Amygdala (tissue), 56 donors: ENCODE measurements at places on chromosomes 6 and 20.
A peak's percentile ranks its signal among the peaks of the same experiment; 100 is the strongest.

GRCh38 chr6:135382182-135382628 lies 115.3 kb downstream of the AHI1 start:
- no peak for DNase-seq

GRCh38 chr6:148583631-148584030 lies 163.2 kb upstream of the UST start:
- no peak for DNase-seq

GRCh38 chr6:167233490-167233889 lies 57.6 kb upstream of the UNC93A start:
- DNase-seq: no peak

- no peak for DNase-seq
Measured at GRCh38 chr20:59673998-59674445, 69.7 kb downstream of the PHACTR3 start.

DNA sequence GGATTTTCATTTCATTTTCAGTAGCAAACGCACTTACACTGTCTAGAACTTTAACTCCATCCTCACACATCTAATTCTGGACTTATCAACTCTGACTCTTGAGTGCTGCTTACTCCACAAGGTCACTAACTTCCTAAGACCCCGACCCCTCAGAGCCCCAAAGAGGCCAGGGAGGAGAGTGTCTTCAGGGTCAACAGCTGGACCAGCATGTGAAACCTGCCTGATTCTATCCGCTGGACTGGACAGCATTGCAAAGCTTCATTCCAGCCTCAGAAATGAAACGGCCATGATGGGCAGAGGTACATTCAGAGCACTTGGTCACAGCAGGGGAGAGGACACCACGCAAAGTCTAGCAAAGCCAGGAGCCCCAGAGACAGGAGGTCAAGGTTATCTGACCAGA lies 9.1 kb downstream of the RNASET2 start:
- DNase-seq: no peak

GRCh38 chr6:18203786-18204185 lies 48.6 kb downstream of the KDM1B start:
- DNase-seq: no peak

DNA sequence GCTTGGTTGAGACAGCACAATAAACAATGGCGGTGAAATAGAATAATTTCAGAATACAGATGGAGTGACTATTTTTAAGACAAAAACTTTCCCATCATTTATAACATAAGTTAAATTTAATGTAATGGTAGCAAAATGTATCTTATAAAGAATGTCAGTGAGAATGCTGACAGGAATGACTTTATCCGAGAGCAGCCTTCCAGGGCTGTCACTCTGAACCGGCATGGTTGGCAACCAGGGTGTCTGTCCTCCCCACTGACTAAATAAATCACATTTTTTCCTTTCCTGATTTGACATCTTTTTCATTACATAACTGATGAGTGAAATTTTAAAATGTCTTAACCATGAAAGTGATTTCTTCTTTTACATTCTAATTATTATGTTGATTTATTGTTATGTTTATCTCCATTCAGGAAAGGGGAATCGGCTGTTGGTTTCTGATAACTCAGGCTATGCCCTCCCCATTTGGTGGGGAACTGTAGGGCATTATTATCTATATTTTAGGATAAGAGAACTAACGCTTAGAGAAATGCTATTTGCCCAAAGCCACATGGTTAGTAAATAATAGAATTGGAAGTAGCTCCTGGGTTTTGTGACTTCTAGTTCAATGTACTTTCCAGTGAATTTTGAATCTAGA lies 109.2 kb upstream of the OGFRL1 start:
- no peak for DNase-seq

GRCh38 chr6:21327326-21328112 lies 266.0 kb upstream of the SOX4 start:
- DNase-seq: no peak

DNA sequence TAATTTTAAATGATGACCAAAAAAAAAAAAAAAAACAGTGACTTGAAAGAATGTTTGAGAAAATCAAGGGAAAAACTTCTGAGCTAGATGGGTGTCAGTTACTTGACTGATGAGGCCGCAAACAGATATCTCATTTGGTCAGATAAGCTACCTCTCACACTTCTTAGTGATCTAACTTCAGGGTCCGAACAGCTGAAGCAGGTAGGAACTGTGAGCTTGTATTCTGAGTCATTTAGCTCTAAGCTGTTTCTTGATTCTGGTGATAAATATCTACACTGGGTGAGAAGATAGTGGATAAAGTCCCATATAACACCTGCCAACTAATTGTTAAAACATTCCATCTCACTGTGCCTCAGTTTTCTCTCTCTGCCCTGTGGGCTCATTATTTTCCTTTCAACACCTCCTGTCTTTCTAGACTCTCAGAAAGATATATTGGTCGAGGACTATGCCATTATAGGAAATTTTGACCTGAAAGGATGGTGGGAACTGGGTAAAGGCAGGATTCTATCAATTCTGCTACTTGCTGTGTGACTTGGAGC lies 7.7 kb downstream of the KIF3B start:
- no peak for DNase-seq

- no peak for DNase-seq
Measured at GRCh38 chr20:45822857-45823256, 4.3 kb downstream of the TNNC2 start.

GRCh38 chr6:41705996-41706835 lies 29.2 kb downstream of the TFEB start:
- peak; percentile 81 for DNase-seq

GRCh38 chr20:37776049-37776448 lies 82.2 kb downstream of the CTNNBL1 start:
- DNase-seq: no peak

DNA sequence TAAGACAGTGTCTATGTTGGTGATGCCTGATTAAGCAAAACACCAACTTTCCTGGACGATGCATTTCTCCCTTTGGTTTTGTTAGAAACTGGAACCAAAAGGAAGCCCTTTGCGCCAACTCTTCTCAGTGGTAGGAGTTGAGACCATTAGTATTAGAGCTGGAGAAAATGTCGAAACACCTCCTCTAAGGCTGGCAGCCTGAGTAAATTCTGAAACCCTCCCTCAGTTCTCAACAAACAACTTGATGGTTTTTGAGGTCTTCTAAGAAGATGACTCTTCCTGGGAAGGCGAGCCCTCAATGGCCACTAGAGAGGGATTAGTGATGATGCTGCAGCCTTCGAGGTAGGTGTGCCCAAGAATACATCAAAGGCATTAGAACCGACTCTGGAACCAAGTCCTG lies 78.4 kb upstream of the CCN6 start:
- DNase-seq: no peak

DNA sequence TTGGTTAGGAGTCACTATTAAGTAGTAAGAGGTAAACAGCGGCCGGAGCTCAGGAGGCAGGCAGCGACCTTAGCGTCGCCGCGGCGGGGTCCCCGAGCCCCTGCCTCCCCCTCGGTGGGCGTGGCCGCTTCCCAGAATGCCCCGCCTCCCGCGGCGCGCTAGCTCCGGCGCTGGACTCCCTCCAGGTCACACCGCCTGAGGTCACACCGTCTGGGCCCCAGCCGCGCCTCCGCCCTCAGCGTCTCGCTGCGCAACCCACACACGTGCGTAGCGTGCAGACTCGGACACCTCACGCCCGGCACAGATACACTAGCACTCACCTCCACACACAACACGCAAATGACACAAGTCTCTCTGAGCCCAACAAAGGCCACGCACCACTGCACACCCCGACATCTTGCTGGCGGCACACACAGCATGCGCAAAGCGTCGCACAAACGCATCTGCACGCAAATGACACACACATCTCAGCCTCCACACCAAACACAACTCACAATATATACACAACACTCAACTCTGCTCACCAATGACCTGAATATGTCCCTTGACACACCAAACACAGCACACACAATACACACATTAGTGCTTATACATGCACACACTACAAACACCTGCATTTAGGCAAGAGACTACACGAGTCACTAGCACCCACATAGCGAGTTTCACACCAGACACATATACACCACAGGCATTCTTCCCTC lies 17.6 kb upstream of the CDKN1A start:
- no peak for DNase-seq

DNA sequence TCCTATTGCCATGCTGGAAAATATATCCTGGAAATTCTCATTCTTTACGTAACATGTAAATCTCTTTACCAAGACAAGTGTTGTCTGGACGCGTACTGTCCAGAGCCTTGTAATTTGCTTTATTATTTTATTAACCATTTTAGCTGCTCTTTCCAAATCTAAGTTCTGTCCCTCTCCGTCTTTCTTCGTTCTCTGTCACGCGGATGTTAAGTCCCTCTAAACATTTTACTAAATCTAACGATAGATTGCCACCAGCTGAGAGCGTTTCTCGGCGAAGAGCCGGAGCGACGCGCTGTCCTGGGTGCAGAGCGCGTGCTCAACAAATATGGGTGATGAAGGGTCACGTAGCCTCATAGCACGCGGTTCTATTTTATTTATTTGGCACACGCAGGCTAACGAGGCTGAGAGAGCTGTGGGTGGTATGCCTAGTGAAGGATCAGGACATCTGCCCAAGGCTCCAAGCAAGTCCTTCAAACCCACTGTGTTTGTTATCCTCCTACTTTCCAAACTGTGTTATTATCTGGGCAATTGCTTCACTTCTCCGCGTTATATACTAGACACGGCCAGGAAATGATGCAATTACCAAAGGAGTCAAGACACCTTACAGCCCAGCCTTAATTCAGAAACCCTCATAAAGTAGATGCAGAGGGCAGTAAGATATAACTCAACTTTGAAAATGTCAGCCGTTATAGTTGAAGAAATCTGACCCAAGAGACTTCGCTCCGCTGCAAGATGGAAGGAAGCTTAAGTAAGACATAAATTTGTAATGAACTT lies 10.0 kb upstream of the NCOA7 start:
- no peak for DNase-seq

DNA sequence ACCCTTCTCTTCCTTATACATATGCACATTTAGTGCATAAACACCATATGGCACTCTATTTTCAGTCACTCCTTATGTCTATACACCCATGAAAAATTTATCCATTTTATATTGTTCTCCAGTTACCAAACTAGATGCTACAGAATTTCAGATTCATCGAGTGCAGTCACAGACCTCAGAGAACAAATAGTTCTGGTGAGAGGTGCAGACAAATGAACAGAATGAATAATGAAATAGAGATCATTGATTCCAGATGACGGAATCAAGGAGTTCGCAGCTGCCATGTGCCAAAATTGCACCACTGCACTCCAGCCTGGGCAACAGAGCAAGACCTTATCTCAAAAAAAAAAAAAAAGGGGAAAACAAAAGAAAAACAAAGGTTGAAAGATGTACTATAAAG lies 214.8 kb upstream of the CEP162 start:
- DNase-seq: no peak

DNA sequence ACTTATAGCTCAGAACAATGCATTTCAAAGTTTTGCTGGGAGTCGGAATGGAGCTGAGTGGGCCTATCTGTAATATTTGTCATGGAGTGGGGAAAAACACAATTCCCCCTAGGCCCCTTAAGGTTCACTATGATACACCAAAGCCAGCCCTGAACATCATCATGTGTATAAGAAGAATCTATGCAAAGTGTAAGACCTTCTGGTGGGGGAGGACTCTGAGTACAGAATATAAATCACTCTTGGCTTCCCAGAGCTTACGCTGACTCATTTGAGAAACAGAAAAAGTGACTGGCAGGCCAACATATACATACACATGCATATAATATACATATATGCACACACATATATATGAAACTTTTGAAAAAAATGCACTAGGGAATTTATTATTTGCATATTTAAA lies 54.1 kb upstream of the UBR2 start:
- DNase-seq: no peak

DNA sequence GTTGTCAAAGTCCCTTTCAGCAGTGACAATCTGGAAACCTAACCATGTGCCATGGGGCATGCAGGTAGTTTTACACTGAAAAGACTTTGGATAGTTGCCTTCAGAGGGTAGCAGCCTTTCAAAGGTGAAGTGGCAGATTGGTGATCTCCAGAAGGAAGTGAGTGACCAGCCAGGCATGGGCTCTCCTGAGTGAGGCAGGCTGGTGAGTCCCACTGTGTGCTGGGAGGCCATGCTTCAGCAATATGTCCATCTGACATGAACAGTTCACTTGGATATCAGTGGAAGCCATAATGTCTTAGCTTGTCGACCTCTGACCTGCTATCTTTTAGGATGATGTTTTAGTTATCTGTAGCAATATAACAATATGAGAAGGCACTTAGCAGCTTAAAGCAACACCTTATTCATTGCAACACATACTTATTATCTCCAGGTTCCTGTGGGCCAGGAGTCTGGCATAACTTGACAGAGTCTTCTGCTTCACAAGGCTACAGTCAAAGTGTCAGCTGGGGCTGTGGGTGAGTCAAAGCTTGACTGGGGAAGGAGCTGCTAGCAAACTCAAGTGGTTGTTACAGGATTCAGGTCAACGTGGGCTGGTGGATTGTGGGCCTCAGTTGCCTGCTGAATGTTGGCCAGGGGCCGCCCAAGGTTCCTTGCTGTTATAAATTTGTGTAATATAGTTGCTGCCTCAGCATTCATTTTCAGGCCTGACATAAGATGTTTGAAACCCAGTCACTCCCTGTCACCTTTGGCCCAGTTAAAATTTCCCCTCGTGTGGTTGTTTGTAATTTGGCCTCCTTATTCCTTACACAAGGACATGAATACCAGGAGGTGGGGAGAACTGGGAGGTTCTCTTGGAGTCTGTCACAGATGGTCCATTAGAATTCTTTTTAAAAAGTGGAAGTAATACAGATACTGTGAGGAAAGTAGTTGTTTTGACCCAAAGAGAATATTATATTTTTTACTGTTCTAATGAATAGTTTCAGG lies 100.2 kb downstream of the UST start:
- no peak for DNase-seq
